ENCODE measurements at places on chromosomes 1 and 21.

- no peak for DNase-seq
Measured at GRCh38 chr1:162721471-162721870, 69.0 kb upstream of the HSD17B7 start.

- no peak for DNase-seq
Measured at GRCh38 chr1:214135886-214136285, 145.1 kb upstream of the SMYD2 start.

- no peak for DNase-seq
Measured at GRCh38 chr1:106846656-106847055, 209.8 kb upstream of the PRMT6 start.

- no peak for DNase-seq
Measured at GRCh38 chr1:218345673-218346390, 696 bp downstream of the TGFB2 start.

GRCh38 chr1:68819190-68819829 is 322.4 kb upstream of the DEPDC1 start:
- DNase-seq, result no peak

DNA sequence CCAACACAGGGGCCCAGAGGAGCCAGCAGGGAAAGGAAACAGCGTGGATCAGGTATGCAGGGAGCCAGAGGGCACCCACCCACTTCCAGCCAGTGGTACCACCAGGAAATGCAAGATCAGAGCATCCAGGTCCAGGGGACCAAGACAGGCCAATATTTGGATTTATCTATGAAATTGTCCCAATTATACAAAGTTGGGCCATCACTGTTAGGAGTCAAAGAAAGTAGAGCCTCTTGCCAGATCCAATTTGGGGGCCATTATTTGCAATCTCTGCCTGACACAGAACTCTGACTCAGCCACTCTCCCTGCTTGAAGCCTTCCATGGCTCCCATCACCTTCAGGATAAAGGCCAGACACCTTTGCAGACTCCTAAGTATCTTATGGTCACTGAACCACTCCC is 21.1 kb upstream of the TAS1R2 start:
- DNase-seq, result no peak

DNA sequence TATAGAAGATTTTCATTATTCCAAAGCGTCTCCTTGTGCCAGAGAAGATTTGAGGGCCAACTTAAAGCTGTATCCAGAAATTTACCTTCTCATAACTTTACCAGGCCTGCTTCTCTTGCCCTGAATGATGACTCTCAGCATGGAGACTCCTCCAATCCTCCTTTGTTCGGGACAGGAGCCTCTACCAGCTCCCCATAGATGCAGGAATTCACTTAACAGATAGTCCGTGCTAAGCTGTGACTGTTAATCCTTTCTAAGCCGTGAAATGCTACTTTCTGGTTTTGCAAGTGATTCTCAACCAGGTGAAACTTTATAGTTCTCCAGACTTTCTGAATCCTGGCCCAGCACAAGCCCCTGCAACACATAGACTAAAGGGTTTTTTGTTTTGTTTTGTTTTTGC is 31.8 kb upstream of the KCND3 start:
- DNase-seq, result no peak

DNA sequence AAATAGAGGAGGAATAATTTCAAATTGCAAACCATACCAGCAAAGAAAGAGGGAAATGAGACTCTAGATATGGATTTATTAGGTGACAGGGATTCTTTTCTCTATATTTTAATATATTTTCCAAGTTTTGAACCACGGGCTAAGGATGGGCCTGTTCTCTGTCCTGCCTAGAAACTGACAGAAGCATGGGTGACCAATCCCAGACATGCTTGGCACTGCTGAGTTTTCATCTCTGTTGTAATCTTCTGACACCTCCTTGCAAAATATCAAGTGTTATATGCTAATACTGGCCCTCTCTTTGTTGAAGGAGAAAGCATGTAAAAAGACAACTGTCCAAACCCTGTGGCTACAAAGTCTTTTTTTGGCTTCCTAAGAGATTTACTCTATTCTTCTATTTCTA is 774 bp upstream of the ANGPTL7 start:
- DNase-seq, result no peak
